GM03348 (cell line): ENCODE measurements at places on chromosomes 12 and 14.

DNA sequence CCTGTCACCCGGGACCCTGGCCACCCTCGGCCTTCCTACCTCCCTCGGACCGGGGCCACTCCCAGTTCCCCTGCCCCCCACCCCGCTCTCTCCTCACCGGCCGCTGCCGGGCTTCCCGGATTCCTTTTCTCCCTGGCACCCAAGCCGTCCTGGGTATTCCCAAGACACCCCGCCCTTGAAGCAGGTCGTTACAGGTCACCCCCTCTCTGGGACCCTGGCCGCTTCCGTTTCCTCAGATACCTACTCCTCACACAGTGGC is 493 bp downstream of the NUMB start:
- DNase-seq, result peak; percentile 59

- no peak for DNase-seq
Observed at GRCh38 chr12:99097171-99097570, 452.1 kb downstream of the APAF1 start.

- no peak for DNase-seq
Observed at GRCh38 chr12:69758105-69758504, 19.4 kb downstream of the RAB3IP start.

- peak; percentile 72 for DNase-seq
Observed at GRCh38 chr14:99524804-99525698, 43.8 kb downstream of the CCNK start.

- DNase-seq, result peak; percentile 77
Observed at GRCh38 chr14:104827177-104828055, 26.5 kb downstream of the ZBTB42 start.

GRCh38 chr14:105664691-105665090 is 138.3 kb downstream of the TMEM121 start:
- no peak for DNase-seq

- DNase-seq, result no peak
Observed at GRCh38 chr14:100900837-100901390, 2.6 kb downstream of the RTL1 start.

GRCh38 chr14:75049136-75049535 is 2.1 kb downstream of the MLH3 start:
- DNase-seq, result no peak

GRCh38 chr12:84911271-84912197 is 1.1 kb downstream of the SLC6A15 start:
- peak; percentile 81 for DNase-seq

DNA sequence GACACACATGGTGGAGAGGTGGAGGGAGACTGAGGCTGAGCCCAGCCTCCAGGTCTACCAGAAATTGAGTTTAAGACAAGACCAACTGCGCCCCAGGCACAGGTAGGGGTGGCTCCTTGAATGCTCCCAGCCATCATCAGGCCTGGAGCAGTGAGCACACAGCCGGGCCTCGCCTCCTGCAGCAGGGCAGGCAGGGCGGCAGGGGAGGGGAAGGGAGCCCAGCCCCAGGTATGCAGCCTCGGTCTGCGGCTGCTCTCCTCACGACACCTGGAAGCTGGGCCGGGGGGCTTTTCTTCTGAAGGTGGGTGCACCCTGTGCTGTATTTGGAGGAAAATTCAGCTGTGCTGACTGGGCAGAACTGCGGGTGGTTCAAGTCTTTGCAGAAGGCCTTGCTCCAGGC is 29.5 kb upstream of the TDRD9 start:
- no peak for DNase-seq

- DNase-seq, result no peak
Observed at GRCh38 chr12:94458877-94459727, 565 bp downstream of the CEP83 start.

DNA sequence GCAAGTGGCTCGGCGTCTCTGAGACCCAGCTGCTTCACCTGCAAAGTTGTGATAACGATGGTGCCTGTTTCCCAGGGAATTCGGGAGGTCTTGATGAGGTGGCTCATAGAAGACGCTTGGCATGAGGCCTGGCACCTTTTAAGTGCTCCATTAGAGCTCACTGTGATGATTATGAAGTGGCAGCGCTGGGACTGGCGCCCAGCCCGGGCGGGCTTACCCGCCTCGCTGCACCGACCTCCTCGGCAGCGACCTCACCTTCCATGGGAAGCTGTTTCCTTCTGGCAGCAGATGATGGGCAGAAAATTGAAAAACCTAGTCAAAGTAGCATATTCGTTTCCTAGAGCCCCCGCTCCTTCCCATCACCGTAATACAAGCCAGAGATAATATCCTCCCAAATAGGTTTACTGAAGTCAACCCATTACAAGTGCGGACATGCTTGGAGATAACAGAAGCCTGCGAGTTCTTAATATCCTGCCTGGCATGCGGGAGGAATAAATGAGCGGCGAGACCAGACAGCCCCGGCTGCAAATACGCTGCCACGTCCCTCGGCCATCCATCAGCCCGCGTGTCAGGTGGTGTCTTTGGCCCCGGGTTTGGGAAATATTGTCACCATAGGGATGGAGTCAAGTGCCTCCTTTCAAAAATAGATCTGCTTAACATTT is 35.2 kb upstream of the DLK1 start:
- DNase-seq, result no peak

GRCh38 chr12:10213168-10214135 is 775 bp downstream of the GABARAPL1 start:
- peak; percentile 86 for DNase-seq

DNA sequence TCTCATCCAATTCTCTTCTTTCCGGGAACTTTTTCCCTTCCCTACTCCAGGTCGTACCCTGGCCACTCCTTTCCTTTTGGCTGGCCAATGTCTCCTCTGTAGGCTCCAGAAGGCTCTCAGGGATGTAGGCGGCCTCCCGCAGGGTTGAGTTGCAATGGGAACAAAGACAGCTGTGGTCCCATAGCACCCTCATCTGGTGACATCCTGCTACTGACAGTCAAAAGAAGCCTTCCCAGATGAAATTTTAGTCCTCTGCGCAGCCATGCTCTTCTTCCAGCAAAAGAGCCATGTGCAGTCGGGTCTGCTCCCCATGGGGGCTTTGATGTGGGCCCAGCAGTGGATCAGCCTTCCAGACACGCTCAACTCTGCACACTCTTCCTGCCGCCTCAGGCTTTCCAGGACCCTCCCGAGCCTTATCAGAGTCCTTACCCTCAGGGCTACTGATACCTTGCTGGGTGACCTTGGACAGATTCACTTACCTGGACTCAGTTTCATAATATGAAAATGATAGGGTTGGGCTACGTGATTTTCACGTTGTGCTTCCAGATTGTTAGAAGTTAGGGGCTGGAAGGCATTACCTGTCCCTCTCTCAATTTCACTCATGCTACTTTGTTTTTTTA is 5.5 kb upstream of the CELA1 start:
- DNase-seq, result peak; percentile 77

GRCh38 chr14:49623941-49624839 is 3.6 kb downstream of the MGAT2 start:
- no peak for DNase-seq

DNA sequence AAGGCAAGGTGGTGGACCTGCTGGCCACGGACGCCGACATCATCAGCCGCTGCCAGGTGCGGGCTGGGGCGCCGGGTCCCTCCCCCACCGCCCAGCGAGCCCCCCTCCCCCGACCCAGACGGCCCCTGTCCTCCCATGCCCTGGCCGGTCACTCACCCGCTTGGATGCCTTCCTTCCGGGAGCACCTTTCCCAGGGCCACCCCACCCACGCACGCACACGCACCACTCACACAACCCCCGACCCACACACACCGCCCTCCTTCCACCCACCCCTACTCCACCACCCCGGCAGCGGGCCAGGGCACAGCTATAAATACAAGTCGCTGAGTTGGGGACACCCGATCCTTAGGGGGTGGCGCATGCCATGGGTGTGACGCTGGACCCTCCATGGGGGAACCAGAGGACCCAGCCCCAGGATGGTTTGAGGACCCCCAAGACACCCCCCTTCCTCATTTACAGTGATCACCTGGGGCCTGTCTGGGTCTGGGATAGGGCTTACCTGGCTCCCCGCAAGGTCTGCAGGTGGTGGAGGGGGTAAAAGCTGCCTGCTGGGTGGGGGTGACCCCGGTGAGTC is 465 bp downstream of the ADSS1 start:
- DNase-seq, result peak; percentile 49

DNA sequence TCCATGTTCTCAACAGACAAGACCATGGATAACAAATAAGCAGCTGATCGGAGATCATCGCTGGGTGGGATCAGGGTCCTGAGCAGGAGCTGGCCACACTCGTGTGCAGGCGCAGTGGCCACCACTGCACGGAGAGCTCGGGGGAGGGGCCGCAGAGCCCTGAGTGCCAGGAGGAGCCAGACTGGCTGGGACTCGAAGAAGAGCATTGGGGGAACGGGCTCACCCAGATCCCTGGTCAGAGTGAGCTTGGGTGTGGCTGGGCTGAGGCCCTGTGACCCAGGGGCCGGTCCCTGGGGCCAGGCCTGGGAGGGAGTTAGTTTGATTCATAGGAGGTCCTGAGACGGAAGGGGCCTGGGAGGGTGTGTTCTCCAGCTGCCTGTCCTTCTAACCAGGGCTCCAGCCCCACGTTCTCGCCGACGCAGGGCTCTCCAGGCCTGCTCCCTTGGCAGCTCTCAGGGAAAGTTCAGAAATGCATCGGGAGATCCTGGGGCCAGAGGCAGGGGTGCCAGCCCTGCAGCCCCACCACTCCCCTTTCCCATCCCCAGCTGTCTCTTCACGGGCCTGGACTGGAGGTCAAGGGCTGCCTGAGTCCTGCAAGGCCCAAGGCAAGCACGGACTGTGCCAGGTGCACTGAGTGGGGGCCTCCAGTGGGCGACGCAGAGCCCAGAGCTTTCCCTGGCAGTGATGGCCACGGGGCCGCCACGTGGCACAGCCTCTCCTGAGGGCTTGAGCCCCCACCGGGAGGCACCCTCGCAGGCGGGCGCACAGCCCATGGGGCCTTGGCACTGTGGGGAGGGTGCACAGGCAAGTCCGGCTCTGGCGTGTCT is 48.1 kb downstream of the FBRSL1 start:
- DNase-seq, result no peak

DNA sequence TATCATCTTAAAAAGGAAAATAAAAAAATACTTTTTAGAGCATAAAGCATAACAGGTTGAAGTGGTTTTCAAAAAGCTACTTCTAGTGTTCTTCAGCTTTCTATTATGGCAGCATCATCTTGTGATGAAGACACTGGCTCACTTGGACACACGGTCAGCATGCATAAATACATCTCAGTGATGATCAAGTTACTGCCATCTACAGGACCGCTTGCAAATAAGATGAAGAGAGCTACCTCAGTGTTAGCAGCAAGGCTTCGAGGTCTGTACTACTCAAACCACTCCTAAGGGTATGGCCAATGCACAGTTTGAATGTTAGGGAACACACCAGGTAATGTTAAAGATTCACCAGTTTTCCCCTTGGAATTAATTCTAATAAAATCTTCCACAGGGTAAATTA is 58.8 kb downstream of the GALC start:
- DNase-seq, result no peak

DNA sequence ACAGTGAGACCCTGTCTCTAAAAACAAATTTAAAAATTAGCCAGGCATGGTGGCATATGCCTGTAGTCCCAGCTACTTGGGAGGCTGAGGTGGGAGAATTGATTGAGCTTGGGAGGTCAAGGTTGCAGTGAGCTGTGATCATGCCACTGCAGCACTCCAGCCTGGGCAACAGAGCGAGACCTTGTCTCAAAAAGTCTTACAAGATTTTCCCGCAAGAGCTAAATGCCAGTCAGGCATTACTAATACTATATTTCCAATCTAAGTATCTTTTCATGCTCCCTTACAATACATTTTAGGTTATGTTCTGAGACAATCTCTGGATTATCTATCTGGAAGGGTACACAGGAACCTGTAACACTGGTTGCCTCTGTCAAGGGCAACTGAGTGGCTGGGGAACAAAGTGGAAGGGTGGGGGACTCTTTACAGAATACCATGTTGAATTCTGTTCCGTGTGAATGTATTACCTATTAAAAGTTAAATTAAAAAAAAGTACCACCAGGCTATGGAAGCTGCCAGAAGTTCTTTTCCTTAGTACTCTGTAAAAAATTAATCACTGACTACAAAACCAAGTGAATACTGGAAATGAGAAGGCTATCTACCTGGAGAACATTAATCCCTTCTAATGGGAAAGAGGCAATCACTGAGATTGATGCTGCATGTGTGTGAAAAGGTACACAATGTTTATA is 56.7 kb downstream of the BTBD7 start:
- DNase-seq, result no peak

DNA sequence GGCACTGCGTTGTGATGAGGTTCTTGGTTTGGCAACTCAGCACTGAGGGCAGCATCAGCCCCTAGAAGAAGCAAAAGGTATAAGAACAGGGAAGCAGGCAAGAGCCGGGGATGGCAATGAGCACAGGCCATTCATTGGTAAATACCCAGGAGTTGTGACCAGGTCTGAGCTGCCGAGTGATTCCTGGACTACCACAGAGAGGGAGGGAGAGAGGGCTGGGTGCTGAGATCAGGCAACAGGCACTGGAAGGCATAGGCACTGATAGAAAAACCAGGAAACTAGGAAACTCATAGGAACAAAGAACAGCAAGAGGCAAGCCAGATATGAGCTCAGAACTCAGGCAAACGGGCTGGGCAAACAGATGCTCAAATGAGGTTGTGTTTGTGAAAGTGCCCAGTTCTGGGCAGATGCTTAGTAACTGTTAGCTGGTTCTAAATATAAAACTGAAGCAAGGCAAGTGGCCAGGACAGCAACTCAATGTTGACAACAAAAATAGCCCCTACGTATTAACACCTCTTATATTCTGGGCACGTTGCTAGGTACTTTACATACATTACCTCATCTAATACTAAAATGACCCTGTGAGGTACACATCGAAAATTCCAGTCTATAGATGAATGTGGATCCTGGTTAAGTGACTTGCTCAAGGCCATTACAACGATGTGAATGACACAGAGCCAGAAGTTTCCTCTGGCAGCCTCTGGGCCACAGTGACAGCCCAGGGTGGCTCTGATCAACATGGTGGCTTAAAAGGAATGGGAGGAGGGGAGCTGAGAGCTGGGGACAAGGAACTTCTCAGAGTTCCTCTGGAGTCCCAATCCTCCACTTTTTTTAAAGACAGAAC is 121.1 kb downstream of the PRMT8 start:
- no peak for DNase-seq

- no peak for DNase-seq
Observed at GRCh38 chr12:119182701-119183493, 4.2 kb downstream of the HSPB8 start.

DNA sequence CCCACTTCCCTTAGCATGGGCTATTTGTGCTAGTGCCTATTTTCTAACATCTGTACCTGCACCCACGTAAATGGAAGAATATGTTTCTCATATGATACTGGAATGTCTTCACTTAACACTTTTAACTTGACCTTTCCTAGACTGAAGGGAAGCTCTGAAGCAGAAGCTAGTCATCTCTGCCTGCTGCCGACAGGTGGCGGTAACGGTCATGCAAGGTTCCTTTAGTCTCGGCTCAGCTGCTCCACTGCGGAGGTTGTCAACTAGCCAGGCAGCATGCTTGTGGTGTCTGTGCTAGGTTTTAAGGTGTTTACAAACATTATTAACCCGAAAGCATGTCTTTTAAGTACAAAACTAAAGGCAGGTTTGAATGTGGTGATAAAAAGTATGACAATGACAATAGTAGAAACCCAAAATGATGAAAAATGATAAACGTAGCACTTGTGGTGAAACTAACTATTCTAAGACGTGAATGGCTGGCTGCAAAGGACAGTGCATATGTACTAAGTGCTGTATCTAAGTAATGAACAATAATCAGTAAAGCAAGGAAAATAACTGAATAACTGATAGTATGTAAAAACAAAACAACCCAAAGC is 117.2 kb downstream of the GRIN2B start:
- DNase-seq, result peak; percentile 85
